ENCODE measurements at places on chromosomes 11 and 22.

GRCh38 chr11:11786234-11786633 is 55.5 kb upstream of the USP47 start:
- no peak for DNase-seq

DNA sequence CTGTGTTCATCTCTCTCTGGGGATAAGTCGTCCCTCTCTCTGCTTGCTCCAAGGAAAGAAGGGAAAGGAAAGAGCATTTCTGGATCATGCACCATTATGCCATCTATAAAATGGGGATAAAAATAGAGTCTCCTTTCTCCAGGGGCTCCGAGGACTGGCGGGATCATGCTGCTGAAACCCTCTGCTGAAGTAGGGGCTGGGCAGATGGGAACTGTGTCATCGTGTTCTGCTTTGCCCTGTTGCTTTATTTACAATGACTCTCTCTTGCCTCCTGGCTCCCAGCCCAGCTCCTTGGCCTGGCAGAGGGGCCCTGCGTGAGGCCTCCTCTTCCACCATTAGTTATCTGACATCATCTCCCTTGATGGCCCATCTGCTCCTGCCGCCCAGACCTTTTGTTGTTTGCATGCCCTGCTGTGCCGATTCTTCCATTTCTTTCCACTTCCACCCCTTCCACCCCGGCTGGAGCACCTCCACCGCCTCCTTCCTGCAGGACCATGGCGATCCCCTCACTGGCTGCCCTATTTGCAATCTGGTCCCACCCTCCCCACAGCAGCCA is 200.9 kb downstream of the MYO18B start:
- no peak for DNase-seq

DNA sequence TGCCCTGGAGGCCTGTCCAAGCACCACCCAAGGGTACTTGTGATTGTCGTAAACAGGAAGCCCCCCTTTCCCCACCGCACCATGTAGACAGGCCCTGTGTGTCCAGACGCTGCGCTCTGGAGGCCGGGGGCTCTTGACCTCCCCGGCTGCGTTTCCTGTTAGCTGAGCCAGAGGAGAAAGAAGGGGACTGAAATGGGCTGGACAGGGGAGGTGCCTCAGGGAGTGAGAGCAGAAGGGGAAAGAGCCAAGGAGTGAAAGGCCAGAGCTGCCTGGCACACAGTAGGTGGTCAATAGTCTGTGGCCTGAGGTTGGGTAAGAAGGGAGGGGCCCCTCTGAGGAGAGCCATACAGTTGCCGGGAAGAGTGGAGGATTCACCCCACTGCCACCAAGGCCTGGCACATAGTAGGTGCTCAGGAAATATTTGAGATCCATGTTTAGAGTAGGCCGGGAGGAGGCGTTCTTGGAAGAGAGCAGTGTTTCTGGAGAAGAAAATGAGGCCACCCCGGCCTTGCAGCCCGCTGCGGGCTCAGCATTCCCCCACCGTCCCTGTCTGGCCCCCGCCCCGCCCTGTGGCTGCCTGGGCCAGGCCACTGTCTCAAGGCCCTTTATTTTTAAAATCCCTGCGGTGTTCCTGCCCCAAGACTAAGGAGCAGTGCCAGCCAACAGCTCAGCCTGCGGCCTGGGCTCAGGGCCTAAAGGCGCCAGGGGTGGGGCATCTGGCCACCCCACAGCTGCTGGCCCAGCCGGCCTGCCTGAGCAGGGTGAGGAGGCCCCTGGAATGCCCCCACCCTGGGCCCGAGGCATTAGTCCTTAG is 13.6 kb upstream of the CDC42EP1 start:
- DNase-seq: no peak

- no peak for DNase-seq
Observed at GRCh38 chr11:68870470-68870869, 28.8 kb upstream of the CPT1A start.

GRCh38 chr11:100981196-100981824 is 148.3 kb downstream of the PGR start:
- DNase-seq: no peak

DNA sequence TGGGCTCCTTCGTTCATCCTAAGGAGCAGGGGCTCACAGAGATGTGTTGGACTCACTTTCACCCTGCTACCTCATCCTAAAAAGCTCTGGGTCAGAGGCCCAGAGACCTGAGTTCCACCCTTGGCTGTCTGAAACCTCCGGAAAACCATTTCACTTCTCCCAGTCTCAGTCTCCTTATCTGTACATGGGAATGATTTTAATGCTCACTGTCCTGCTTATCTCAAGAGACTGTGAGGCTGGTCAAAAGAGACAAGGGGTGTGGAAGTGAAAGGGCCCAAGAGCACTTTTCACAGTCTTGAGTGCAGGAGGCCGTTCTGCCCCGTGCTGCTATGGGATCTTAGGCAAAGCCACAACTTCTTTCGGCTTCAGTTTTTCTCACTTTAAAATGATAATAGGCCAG is 13.2 kb upstream of the NPAS4 start:
- no peak for DNase-seq

DNA sequence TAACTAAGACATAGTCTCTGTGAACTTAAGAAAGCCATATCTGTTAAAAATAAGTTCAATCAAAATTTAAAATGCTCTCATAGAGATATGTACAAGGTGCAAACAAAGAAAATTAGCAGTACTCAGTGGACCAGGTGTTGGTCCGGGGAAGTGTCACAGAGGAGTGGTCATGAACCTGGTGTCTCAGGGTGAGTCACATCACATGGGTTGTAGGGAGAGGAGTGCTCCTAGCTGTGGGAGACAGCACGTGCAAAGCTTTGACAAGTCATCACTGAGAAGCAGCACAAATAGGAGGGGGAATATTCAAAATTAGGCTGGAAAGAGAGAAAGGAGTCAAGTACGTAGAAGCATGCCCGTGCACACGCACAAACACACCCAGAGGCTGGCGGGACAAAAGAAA is 438.1 kb downstream of the NTM start:
- DNase-seq: no peak

DNA sequence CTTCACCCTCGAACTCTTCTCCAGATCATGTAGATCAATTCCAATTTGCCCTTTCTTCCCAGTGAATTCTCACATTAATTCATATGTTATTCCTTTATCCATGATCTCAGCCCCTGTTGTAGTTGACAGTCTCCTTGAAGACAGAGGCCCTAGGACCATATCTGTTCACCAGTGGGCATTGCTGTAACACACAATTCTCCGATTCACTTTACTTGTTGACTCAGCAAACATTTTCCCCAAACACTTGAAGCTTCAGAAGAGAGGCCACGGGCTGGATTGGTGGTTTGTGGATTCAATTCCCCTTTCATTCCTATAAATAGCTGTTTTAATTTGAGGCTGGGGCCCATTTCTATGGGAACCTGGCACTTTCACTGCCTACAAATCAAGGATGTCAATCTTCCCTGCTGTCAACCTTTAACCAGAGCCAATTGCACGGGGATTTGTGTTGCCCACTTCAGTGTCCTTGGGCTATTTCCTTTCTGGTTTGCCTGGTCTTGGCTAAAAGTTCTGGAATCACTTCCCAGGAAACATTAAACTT is 393.0 kb upstream of the KIRREL3 start:
- no peak for DNase-seq

DNA sequence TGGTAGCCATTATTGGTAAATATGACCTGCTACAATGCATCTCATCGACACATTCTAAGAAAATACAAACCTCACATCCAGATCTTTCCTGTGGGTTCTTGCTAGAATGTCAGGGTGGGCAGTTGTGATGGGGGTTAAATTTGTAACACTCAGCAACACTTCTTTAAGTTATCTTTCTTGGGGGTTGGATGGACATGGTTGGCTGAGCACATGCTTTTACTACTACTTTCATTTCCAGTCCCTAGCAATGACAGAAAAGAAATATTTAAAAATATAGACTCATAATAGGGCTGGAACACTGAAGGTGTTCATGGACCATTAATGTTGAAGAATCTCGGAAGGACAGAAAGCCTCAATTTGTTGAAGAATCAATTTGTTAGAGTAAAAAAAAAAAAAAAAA is 57.6 kb downstream of the APOL3 start:
- no peak for DNase-seq

GRCh38 chr11:19890308-19890707 is 177.7 kb downstream of the NAV2 start:
- DNase-seq: no peak

DNA sequence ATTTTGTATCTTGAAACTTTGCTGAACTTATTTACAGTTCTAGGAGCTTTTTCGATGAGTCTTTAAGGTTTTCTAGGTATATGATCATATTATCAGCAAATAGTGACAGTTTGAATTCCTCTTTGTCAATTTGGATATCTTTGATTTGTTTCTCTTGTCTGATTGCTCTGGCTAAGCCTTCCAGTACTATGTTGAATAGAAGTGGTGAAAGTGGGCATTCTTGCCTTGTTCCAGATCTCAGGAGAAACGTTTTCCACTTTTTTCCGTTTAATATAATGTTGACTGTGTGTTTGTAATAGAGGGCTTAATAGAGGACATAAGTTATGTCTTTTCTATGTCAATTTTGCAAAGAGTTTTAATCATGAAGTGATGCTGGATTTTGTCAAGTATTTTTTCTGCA is 124.3 kb downstream of the ZNF280B start:
- no peak for DNase-seq

- no peak for DNase-seq
Observed at GRCh38 chr11:34988294-34989255, 72.2 kb downstream of the PDHX start.

DNA sequence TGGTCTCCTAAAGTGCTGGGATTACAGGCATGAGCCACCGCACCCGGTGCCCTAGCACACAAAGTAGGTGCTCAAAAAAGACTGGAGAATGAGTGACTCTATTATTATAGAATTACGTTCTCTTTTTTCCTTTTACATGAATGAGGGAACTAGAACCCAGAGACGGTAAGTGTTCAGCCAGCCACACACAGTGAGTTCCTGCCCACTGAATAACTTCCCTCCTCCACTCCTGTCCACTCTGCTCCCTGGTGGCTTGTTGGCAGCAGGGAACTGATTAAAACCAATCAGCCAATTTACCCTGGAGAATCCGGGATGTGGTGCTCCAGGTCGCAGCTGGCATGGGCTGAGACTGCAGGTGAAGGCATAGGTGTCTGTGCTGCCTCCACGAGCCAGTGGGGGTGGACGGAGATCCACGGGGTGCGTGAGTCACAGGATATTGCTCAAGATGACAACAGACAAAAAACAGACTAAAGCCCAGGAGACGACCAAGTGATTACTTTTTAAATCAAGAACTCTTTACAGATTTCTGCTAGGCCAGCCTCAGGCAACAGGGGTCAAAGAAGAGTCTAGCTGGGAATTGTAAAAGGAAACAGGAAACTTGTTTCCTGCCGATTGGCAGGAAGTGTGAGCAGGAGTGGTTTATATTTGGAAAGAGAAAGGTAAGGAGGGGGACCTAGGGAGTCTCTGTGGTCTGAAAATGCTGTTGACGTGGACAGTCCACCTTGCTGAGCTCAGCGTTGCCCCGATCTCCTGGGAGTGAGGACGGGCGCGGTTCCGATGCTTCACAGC is 95.2 kb upstream of the TP53I11 start:
- no peak for DNase-seq

DNA sequence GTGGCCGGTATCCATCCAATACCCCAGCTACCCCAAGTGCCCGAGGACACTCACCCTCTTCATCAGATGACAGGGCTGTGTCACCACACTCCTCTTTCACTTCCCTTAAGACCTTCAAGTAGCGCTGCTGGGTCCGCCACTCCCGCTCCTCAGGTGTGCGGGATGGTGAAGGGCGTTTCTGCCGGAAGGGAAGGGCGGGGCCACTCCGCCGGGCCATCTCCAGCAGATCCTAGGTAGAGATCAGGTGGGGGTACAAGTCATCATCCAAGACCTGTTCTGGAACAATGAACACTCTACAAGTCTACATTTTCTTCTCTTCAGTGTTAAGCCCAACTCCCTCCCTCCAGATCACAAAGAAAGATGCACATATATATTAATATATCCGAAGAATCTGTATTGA is 10.0 kb downstream of the NFRKB start:
- DNase-seq: no peak

DNA sequence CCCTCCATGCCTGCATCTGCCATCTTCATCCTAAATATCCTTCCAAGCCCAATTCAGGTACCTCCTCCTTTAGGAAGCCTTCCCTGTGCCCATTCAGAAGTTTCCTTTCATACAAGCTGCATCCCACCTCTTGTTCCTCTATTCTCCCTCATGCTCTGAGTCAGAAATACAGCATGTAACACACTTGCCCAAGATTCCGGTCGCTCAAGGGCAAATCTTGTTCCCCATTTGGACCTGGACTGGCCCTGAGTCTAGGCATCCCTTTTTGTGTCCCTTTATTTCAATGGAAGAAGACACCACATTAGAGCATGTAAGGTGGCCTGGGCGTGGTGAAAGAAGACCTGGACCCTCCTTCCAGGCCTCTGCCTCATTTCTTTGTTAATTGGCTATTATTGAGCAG is 38.5 kb downstream of the RTL6 start:
- DNase-seq: no peak

DNA sequence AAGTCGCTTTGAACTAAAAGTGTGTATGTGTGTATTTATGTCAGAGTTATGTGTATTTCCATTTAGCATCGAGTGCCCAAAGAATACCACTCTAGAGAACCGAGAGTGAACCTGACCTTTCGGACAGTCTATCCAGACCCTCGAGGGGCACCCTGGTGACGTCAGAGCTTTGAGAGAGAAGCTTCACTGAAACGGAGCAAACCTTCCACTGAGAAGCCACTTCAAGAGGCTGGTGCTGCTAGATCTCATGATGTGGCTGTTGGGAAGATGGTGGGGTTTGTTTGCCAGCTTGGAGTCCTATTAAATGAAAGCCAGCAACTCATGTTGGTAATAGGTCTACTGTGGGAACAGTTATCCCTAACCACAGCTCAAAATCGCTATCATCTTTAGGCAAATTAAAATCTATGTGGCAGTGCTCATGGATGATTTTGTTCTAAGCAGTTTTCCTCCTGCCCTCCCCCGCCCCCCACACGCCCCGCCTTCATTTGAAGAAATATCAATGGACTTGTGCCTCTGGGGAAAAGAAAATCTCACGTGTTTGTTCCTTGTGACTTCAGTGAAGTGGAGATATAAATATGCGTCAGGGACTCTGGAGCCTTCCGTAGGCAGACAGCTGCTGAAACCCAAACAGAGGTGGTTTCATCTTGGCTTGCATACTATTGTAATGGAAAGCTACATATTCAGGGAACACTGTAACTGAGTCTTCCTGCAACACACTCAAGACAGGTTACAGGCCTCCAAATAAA is 22.4 kb upstream of the C11orf96 start:
- no peak for DNase-seq

DNA sequence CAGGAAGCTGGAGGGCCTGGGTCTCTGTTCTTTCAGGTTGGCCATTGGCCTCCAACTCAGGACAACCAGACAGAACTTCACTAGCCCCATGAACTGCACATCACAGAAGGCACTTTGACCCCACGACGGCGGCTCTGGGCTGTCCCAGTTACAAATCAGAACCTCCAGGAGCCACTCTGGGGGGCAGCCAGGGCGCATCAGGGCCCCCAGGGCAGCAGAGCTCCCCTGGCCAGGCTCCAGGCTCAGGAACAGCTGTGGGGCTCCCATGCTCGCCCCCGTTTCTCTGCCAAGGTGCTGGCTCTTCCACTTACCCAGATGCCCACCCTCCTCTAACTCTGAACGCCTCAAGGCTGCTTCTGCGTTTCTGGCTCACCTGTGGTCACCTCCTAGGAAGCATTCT is 25.5 kb downstream of the TOLLIP start:
- no peak for DNase-seq

Data from activated T-helper 2 cell treated with anti-CD3 and anti-CD28 coated beads, Interferon-gamma antibody, Interleukin-2, Interleukin-4, amounts not matched to agents 10 μg/mL and 5 μg/mL and 100 μg/mL, durations not matched to agents 14 hours and 24 hours and 36 hours (primary cell).